LHCN-M2 (cell line): ENCODE measurements at places on chromosomes 5 and 9.

DNA sequence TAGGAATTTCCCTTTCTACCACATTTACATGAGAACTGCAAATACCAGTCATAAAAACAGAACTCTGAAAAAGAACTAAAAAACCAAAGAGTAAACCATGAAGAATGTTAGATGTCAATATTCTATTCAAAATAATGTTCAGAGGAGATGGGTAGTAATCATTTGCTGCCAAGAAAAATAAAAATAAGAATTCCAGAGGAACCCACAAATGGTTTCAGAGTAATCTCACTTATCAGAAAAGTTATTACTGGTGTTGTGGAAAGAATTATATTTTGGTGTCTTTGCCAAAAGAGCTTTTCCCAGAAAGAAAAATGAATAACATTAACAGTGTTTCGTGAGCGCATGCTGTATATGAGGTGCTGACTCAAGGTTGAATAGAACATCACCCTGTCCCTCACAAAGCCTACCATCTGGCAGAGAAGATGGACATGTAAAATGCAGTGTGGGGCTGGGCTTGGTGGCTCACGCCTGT, 35.6 kb downstream of the GPR21 start:
- peak; percentile 93 for DNase-seq

DNA sequence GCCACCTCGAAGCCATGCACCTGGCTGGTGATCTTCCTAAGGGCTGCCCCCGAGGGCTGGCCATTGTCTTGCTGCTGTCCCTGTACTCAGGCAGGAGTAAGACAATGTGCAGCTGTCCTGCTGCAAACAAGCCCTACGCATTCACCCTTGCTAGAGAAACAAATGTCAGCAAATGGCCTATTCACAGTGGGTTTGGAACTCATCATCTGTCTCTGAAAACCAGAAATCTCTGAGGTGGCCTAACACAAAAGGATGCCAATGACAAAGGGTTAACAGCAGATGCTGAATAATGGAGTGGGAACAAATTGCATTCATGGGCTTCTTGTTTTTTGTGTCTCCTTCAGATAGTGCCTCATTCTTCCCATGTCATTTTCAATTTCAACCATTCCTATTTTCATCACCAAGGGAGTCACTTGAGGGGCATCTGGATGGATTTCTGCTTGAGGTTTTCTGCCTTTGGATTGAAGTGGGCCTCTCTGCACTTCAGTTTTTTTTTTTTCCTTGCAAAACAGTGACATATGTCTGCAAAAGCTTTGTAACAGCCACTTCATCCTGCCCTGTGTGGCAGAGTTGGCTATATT, 261.6 kb upstream of the VLDLR start:
- DNase-seq, result no peak

GRCh38 chr5:135444881-135445280, 2.3 kb downstream of the DCANP1 start:
- DNase-seq, result no peak

DNA sequence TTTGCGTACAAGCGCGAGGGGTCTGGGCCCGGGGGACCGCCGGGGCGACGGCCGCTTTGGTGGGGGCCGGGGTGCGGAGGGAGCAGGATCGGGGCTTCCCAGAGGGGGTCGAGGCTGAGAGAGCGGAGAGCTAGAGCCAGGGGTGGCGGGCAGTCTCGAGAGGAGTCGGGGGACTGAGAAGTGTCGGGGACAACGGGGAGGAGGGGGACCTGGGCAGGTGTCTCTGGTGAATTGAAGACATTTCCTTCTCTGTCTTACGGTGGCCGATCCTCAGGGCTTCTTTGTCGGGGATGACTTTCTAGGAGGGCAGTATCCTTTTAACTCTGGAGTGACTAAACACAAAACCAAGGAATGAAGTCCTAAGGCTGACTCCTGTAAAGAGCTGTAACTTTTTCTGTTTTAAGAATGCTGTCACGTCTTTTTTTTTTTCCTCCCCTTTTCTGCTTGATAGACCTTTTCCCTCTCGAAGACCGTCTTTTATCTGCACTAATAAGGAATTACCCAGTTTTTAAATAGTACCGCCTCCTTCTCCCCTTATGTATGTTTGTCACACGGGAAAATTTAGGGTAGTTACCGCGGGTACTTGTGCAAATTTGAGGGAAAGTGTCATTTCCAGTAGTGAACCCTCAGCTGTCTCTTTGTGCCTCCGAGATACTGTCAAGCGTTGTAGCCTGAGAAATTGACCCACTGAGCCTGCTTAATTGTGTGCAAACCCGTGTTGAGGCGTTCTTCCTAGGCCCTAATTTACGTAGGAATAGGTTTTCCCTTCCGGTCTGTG, 822 bp downstream of the DENND4C start:
- DNase-seq, result peak; percentile 14

DNA sequence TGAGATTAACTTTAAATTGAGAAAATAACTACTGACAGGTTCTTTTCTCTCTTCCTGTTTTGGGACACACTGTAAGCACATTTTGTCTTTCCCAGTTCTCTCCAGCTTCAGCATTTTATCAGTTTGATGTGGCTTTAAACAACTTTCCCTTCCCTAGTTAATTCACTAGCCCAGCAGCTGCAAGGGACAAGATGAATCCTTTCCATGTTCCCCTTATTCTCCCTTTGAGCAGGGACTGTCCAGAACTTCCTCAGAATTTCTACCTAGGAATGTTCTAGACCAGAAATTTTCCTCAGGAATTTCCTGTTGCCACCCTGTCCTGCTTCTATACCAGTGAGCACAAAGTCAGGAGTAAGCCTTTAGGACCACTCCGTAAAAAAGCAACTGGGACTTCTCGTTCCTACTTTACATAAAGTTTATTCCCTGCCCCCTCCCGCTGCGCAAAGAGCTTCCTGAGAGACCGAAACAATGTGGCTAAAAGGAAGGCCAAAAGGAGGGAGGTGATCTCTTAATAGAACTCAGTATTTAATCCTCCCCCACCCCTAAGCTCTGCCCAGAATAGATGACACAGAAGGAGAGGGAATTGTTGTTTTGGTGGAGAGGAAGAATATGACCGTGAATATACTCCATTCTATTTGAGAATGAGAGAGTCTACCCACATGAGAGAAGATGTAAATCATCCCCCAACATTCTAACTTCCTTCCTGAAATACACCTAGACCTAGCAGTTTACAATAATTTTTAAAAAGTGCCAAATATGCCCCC, 61.9 kb downstream of the GLIS3 start:
- peak; percentile 57 for DNase-seq

GRCh38 chr9:5817862-5818261, 15.1 kb downstream of the ERMP1 start:
- DNase-seq, result peak; percentile 36

DNA sequence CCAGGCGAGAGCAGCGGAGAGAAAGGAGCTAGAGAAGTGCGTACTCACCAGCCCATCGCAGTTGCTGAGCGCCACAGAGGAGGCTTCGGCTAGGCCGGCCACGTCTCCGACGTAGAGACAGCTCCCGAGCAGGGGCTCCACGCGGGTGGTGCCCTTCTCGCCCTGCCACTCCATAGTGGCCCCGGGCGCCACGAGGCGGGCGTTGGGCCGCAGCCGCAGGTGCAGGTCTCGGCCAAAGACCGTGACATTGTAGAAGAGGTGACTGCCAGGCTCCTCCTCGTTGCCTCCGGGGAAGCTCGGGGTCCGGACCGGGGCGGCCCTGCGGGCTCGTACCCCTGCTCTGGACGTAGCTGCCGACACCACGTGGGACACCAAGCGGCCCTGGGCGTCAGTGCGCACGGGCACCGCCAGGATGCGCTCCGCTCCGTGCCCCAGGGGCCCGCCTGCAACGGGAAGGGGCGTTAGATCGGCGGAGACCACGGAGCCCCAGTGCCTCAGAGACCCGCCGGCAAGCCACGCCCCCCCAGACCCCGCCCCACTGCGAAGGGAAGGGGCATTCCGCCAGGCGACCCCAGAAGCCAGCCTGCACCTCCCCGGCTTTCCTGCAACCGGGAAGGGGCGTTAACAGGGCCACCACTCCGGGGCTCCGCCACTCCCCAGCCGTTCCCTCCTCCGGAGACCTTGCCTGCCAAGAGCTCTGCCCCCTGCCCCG, 1.4 kb downstream of the ADAMTS2 start:
- peak; percentile 49 for DNase-seq

DNA sequence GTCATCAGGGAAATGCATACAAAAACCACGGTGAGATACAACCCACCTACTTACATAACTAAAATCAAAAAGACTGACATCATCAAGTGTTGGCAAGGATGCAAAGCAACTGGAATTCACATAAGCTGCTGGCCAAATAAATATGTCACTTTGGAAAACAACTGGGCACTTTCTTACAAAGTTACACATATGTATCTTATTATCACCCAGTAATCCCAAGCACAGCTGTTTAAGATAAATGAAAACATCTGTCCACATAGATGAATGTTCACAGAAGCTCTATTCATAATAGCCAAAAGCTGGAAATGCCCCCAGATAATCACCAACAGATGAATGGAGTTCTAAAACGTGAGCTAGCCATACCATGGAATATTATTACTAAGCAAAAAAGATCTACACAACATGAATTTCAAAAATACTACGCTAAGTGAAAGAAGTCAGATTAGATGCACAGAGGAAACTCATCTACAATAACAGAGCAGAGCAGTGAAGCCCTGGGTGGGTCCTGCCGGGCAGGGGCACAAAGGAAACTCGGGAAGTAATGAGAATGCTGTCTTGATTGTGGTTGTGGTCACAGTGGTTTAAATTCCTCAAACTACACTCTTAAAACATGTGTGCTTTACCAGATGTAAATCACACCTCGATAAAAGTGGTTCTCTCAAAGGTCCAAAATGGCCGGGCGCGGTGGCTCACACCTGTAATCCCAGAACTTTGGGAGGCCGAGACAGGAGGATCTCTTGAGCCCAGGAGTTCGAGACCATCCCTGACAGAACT, 8.5 kb downstream of the CAMSAP1 start:
- DNase-seq, result peak; percentile 55

DNA sequence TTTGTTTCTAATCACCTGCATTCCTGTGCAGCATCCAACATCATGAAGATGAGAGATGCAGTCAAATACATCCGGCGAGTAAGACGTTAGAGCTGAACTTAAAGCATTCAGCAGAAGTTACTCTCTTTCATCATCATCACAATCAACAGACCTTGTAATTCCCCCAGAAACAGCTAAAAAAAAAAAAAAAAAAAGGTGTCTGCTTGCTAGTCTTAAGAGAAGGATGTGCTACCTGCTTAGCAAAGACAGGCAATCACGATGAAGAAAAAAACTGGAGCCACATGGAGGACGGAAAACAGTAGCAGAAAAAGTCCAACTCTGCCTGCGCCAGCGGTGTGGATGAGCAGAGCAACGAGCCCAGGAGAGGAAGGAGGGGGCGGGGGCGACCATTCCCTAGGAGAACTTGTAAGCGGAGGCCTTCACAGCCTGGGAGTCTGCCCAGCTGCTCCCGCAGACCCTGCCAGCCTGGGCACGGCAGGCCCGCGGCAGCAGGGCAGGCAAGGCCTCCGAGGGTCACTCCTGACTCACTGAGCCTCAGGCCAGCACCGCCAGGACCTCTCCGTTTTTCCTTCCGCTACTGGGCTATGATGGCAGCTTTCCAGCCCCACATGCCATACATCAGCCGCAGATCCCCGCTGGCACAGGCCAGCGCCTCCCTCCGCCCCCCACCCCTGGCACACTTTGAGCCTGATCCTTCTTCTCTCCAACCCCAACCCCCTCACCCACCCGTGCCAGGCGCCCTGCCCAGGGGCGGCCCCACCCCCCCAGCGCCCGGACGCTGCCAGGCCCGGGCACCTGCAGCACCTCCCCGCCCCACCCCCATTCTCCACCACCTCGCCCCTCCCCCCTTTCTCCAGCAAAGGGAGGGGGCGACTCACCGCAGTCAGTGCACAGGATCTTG, 1.4 kb downstream of the NRG2 start:
- peak; percentile 34 for DNase-seq

DNA sequence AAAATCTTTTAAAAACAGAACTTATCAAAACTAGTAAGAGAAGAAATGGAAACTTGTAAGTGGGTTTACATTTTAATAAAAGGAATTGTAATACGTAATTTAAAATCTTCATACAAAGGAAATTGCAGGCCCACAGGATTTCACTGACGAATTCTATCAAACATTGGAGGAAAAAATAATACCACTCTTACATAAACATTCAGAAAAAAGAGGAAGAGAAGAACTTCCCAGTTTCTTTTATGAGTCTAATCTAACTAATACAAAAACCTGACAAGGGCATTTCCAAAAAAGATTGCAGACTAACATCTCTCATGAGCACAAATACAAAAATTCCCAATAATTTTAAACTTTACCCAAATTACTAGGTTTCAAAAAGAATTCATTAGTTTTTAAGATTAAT, 149.0 kb downstream of the RANBP17 start:
- no peak for DNase-seq

DNA sequence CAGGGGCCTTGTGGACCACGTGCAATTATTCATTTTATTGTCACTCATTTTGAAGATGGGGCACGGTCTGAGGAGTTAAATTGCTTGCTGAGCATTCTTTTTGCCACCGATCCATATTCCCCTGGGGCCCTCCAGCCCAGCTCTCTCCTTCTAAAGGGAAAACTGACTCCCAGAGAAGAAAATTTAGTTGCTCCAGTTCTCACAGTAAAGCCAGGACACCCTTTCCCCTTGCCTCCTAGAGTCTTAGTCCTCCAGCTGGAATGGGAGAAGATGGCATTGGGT, 1.0 kb upstream of the PANK3 start:
- DNase-seq, result peak; percentile 24

GRCh38 chr5:85388770-85389169, 1004.1 kb upstream of the EDIL3 start:
- no peak for DNase-seq

DNA sequence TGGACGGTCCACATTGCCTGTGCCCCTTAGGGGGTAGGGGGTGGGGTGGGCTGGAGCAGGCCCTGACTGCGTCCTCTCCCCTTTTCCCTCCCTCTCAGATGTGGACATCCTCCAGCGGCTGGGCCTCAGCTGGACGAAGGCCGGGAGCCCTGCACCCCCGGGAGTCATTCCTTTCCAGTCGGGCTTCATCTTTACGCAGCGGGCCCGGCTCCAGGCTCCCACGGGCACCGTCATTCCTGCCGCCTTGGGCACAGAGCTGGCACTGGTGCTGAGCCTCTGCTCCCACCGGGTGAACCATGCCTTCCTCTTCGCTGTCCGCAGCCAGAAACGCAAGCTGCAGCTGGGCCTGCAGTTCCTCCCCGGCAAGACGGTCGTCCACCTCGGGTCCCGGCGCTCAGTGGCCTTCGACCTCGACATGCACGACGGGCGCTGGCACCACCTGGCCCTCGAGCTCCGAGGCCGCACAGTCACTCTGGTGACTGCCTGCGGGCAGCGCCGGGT, 12.3 kb downstream of the COL27A1 start:
- DNase-seq, result no peak

- no peak for DNase-seq
Measured at GRCh38 chr5:34737731-34738130, 81.6 kb downstream of the RAI14 start.

DNA sequence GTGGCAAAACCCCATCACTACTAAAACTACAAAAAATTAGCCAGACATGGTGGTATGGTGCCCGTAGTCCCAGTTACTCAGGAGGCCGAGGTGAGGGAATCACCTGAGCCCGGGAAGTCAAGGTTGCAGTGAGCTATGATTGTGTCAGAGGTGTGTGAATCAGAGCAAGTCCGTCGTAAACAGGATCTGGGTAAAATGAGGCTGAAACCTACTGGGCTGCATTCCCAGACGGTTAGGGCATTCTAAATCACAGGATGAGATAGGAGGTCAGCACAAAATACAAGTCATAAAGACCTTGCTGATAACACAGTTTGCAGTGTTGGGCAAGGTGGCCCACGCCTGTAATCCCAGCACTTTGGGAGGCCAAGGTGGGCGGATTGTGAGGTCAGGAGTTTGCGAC, 1.9 kb upstream of the CLTB start:
- DNase-seq, result no peak

- DNase-seq, result no peak
Measured at GRCh38 chr5:138725153-138725817, 27.9 kb upstream of the CTNNA1 start.
